ENCODE measurements at places on chromosomes 6 and 20. TPM values are rescaled to one million over a fixed set of nuclear protein-coding genes. Genes with fewer than 3 reads are reported as not detected.

The POU5F1 gene
- 0.13 TPM for total RNA-seq

The SMOC2 gene
- 65.4 TPM for total RNA-seq

The OXT gene
- 0.66 TPM for total RNA-seq

The ATP6V1G2 gene
- total RNA-seq: 1.4 TPM

The KCNS1 gene
- 0.04 TPM for total RNA-seq

The PPP1R18 gene
- 19.3 TPM for total RNA-seq

The BPI gene
- 0.40 TPM for total RNA-seq

- no peaks in the 10 kb centered on the region for H3K27me3 ChIP-seq
- no peak for DNase-seq
- H3K4me1 ChIP-seq: no peaks in the 10 kb centered on the region
- H3K36me3 ChIP-seq: no peaks in the 10 kb centered on the region
- no peak overlapping the region for H3K4me3 ChIP-seq
- H3K27ac ChIP-seq: no peak overlapping the region
Observed at GRCh38 chr6:5876076-5876475, 130.6 kb downstream of the NRN1 start.

- DNase-seq: no peak
- peaks cover 12% of the 10 kb centered on the region for H3K4me1 ChIP-seq
- no peaks in the 10 kb centered on the region for H3K36me3 ChIP-seq
- no peak overlapping the region for H3K4me3 ChIP-seq
Observed at GRCh38 chr6:6760002-6760401, 171.5 kb downstream of the LY86 start.

DNA sequence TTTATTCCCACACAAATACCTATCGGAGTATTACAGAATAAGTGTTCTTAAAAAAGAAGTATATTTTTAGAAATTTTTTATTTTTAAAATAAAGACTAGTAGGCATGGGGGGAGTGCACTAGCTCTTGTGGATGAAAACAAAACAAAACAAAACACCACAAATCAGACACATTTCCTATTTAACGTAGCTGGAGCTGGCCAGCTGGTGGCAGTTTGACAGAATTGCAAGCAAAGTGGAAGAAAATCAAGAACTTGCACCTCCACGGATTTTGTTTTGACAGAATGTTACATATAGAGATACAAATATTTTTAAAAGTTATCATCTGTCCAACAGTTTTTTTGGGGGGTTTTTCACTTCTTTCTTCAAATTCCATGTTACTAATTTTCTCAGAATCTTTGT lies 63.6 kb upstream of the SNRPB2 start:
- H3K4me3 ChIP-seq: no peak overlapping the region
- H3K27me3 ChIP-seq: no peaks in the 10 kb centered on the region
- no peak overlapping the region for H3K27ac ChIP-seq
- no peak for DNase-seq

DNA sequence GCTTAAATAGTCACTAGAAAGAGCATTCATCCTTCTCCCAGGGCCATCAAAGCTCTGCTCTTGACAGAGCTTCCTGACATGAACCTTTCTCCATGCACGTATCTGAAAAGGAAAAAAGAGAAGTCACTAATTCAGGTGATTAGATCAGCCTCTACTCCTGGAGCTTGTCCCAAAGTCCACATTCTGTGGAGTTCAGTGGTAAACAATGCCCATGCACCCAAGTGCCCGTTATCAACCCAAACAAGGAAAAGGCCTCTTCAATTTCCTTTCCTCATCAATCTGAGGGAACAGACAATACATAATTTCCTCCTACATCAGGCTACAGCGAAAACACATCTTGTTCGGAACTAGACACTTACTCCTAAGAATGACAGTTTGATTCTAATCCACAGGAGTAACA lies 129.2 kb upstream of the PCSK2 start:
- peak; percentile 10 for DNase-seq
- no peaks in the 10 kb centered on the region for H3K4me1 ChIP-seq
- no peak overlapping the region for H3K27ac ChIP-seq
- no peaks in the 10 kb centered on the region for H3K36me3 ChIP-seq
- no peaks in the 10 kb centered on the region for H3K27me3 ChIP-seq
- H3K4me3 ChIP-seq: no peak overlapping the region

DNA sequence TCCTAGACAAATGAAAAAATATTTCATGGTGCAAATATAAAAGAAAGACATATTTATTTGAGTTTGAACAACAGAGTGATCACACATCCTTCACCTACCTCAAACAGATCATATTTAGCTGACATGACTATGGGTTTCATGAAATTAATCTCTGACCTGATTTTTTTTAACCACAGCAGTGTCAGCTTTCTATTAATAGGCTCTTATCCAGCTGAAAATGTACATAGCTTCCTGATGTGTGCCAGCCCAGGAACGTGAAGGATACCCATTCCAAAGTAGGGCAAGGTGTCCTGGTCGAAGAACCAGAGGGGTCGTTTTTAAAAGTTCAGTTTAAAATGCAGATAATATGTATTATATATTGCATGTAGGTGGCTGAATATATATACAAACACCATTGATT lies 19.8 kb downstream of the TRDN start:
- H3K4me1 ChIP-seq: no peaks in the 10 kb centered on the region
- H3K27ac ChIP-seq: no peak overlapping the region
- peak; percentile 30 for DNase-seq
- H3K27me3 ChIP-seq: no peaks in the 10 kb centered on the region

DNA sequence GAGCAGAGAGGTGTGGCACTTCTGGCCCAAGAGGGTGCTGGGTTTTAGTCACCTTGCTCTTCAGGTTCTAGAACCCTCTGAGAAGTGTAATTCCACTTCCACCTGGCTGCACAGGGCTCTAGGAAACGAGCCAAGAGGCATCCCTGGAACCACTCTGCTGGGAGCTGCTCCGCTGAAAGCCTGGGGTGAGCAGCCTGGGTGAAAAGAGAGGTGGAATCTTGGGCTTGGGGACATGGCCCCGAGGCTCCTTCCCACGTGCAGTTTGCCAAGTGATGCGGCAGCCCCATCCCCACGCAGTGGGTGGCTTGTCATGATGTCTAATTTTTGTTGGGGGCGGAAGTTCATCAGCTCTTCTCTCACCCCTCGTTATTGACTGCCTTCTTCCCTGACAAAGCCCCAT lies 32.8 kb downstream of the PPP1R16B start:
- DNase-seq: no peak
- H3K4me3 ChIP-seq: no peak overlapping the region
- H3K4me1 ChIP-seq: no peaks in the 10 kb centered on the region
- H3K27ac ChIP-seq: no peak overlapping the region

- no peak overlapping the region for H3K27ac ChIP-seq
- H3K27me3 ChIP-seq: no peaks in the 10 kb centered on the region
- no peak overlapping the region for H3K4me3 ChIP-seq
- no peak for DNase-seq
Observed at GRCh38 chr6:86848986-86849385, 88.3 kb upstream of the HTR1E start.

- H3K27me3 ChIP-seq: no peaks in the 10 kb centered on the region
- no peaks in the 10 kb centered on the region for H3K36me3 ChIP-seq
- H3K27ac ChIP-seq: no peak overlapping the region
- no peak overlapping the region for H3K4me3 ChIP-seq
Observed at GRCh38 chr6:125170376-125170775, 16.8 kb downstream of the TPD52L1 start.

DNA sequence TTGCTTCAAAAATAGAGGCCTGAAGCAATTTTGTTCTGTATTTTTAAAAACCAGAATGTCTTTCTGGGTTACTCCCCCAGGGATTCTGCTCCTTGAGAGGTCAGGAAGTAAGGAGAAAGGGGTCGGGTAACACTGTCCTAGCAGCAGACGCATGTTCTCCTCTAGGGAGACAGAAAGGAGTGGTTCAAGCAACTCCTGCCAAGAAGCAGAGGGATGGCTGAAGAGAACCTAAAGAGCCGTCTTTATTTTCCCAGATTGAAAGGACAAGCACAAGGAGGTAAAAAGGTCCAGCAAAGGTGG lies 58.0 kb upstream of the SLC4A11 start:
- no peak overlapping the region for H3K4me3 ChIP-seq
- H3K36me3 ChIP-seq: peaks cover 41% of the 10 kb centered on the region

- H3K27me3 ChIP-seq: no peaks in the 10 kb centered on the region
- no peak overlapping the region for H3K27ac ChIP-seq
- no peaks in the 10 kb centered on the region for H3K4me1 ChIP-seq
- H3K36me3 ChIP-seq: no peaks in the 10 kb centered on the region
- DNase-seq: peak; percentile 1
- no peak overlapping the region for H3K4me3 ChIP-seq
Observed at GRCh38 chr6:95923518-95923917, 92.3 kb upstream of the FUT9 start.

DNA sequence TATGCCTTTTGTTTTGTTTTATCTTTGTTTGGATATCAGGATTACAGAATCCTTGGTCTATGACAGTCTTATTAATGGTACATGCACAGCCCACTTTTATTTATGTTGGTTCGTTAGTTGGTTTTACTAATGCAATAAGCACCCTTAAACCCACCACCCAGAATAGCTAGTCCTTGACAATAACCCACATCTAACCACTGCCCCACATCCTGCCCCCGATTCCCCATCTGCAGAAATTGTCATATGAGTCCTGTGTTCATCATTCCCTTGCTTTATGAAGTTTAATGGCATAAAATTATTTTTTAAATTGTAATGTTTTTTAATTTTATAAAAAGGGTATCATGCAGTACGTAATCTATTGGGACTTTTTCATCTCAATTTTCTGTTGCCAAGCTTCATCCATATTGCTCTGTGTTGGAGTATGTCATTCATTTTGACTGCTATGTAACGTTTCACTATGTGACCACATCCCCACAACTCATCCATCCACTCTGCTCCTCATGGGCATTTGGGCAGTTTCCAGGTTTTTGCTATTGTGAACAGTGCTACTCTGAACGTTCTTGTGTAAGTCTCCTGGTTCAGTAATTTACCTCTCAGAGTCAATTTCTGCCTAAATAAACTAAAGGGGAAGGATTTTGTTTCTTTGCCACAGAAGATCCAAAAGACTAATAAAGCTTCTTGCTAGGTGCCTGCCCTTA lies 150.4 kb downstream of the MRPL14 start:
- H3K36me3 ChIP-seq: no peaks in the 10 kb centered on the region
- H3K4me1 ChIP-seq: peaks cover 20% of the 10 kb centered on the region
- H3K27ac ChIP-seq: no peak overlapping the region
- DNase-seq: no peak

DNA sequence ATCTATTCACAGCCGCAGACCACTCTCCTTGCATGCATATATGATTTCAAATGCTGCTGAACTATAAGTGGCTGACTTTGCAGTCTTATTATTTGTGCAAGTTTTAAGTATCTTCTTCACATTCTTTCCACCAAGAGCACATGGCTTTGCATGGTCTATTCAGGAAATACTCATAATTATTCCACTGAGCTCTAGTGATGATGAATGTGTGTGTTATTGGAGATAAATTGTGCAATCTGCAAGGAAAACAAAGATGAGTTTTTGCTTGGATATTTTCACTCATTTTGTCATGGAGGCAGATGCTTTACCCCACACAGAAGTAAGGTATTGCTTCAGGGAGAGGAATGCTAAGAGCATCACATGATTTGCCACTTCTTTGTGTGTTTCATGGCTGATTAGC lies 764.6 kb downstream of the TBC1D32 start:
- no peak overlapping the region for H3K4me3 ChIP-seq
- H3K4me1 ChIP-seq: no peaks in the 10 kb centered on the region
- no peaks in the 10 kb centered on the region for H3K36me3 ChIP-seq
- H3K27ac ChIP-seq: no peak overlapping the region
- no peak for DNase-seq

GRCh38 chr20:10662661-10663458 lies 10.9 kb downstream of the JAG1 start:
- no peak overlapping the region for H3K27ac ChIP-seq
- peak; percentile 73 for DNase-seq
- no peak overlapping the region for H3K4me3 ChIP-seq
- H3K4me1 ChIP-seq: peaks cover 37% of the 10 kb centered on the region

DNA sequence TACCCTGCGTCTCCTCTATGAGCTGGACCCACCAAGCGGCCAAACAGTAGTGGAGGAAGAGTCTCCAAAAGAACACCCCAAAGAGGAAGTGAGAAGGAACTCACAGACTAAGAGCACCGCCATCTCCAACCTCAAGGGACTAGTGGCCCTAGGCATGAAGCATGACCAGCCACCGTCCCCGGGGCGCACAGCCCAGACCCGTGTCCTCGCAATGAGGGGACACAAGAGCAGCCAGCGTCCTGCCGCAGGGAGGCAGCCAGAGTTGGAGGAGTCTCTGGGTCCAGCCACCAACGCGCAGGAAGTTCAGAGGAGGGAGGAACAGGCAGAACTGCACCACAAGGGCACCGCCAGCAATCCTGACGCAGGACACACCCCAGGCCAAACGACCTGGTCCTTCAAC lies 72.6 kb downstream of the TAF4 start:
- H3K4me3 ChIP-seq: no peak overlapping the region
- H3K4me1 ChIP-seq: no peaks in the 10 kb centered on the region

DNA sequence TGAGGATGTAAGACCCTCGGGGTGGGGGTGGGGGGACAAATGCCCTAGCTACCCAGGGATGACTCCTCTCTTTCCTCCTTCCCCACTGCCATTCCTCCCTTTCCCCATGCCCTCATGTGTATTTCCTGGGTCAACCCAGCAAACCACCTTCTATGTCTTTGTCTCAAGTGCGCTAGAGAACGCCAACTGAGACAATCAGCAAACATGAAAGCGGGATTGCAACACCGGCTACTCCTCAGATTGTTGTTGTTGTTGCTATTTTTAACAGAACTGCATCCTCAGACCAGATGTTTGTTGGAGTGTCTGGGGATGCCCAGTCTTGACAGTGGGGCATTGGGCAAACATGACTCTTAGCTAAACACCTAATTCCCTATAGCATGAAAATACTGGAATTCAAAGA lies 39.3 kb upstream of the HIVEP1 start:
- no peaks in the 10 kb centered on the region for H3K36me3 ChIP-seq
- DNase-seq: no peak
- no peaks in the 10 kb centered on the region for H3K27me3 ChIP-seq

DNA sequence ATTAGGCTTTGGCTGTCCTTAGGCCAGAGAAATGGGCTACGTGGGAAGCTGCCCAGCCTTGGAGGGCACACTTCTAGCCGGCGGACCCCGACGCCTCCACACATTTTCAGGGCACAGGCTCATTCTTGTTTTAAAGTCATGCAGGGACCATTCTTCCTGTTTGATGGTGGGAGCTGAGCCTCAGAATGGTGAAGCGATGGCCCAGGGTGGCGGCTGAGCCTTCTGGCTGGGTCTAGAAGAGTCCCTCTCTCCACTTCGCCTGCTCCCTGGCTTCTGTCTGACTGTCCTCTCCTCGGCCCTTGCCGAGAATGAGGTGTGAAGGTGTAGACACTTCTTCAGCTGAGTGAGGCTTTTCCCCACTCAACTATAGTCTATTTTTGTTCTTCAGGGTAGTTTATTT lies 114.4 kb downstream of the SULF2 start:
- H3K4me3 ChIP-seq: no peak overlapping the region
- no peak for DNase-seq
- H3K27me3 ChIP-seq: peaks cover 3% of the 10 kb centered on the region
- no peaks in the 10 kb centered on the region for H3K4me1 ChIP-seq
- H3K27ac ChIP-seq: no peak overlapping the region

All from muscle of leg (tissue), 16 donors.